CD4-positive, alpha-beta T cell treated with Interferon alpha-2 for 1 hour (primary cell): ENCODE measurements at places on chromosomes 11 and 22.

GRCh38 chr11:9193316-9193715 lies 71.8 kb downstream of the DENND5A start:
- DNase-seq = no peak

- DNase-seq = no peak
Observed at GRCh38 chr11:6127881-6128280, 20.4 kb downstream of the OR56B4 start.

- no peak for DNase-seq
Observed at GRCh38 chr22:26564181-26564580, 25.8 kb downstream of the TPST2 start.

- DNase-seq = no peak
Observed at GRCh38 chr22:39488563-39489083, 13.5 kb upstream of the MIEF1 start.
